ENCODE measurements at places on chromosomes 11 and 22.

DNA sequence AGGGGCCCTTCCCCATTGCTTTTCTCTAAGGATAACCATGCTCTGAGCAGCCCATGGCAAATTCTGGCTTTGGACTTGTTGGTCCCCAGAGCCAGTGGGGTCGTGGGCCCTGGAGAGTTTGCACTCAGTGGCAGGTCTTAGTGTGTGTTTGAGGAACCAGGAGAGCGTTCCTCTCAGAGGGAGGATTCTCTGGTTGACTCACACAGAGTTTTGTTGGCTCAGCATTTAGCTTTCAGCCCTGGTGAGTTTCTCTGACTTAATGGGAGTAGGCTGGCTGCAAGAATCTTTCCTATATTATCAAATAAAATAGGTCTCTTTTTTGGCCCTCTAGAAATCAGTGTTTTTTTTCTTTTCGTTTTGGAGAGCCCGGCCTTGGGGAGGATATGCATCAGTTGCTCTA, 20.9 kb downstream of the ST14 start:
- no peak for DNase-seq

GRCh38 chr11:98944461-98944860, 76.3 kb upstream of the CNTN5 start:
- DNase-seq: no peak

DNA sequence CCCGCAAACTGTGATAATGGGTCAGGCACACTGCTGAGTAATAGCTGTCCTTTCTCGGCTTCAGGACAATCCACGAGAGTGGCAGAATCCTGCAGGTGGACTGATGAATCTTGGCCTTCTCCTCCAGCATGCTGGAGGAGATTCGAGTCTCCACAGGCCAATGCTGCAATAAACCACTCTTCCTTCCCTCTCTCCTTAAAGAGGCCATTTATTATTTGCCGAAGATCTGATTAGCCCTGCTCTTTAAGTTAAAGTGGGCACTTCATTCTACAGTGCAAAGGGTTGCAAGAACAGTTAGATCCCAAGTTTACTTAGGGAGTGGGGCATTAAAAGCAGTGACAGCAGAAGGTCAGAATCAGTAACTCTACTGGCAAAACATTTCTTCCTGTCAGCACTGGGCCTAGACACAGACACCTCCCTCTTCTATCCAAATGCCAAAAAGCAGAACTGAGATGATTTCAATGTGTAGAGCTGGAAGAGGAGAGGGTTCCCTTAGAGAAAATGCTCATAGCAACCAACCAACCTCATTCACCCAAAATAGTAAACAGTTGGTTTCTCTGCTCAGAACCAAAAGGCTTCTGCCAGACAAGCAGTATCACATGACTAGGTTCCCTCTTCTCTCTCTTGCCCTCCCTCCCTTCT, 121.7 kb downstream of the SGSM3 start:
- DNase-seq: no peak

- no peak for DNase-seq
These were observed 4.0 kb downstream of the SAA1 start for GRCh38 chr11:18270102-18270501.

- DNase-seq: no peak
These were observed 27.2 kb downstream of the WEE1 start for GRCh38 chr11:9600644-9601036.
